ENCODE measurements at places on chromosomes 13 and 19.
A peak's percentile ranks its signal among the peaks of the same experiment; 100 is the strongest.

DNA sequence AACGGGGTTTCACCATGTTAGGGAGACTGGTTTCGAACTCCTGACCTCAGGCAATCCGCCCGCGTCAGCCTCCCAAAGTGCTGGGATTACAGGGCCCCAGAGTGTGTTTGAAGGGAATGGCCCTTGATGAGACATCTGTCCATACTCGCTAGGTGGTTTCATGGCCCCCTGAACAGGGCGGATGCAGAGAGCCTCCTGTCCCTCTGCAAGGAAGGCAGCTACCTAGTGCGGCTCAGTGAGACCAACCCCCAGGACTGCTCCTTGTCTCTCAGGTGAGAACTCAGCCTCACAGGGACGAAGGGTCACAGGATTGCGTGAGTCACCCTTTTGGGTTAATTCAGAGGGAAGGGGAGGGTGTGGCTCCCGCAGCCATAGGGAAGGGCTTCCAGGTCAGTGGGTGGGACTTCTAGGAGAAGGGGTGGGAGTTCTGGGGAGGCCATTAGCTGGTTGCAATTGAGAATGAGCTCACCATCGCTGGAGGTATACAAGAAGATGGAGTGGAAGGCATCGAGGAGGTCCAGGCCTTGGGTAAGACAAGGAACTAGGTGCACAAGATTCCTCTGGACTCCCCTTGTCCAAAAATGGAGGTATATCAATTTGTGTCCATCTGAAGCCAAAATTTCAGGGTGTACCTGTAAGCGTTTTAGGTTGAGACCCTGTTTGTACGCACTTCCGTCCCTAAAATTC is 9.2 kb downstream of the SHD start:
- no peak for DNase-seq

DNA sequence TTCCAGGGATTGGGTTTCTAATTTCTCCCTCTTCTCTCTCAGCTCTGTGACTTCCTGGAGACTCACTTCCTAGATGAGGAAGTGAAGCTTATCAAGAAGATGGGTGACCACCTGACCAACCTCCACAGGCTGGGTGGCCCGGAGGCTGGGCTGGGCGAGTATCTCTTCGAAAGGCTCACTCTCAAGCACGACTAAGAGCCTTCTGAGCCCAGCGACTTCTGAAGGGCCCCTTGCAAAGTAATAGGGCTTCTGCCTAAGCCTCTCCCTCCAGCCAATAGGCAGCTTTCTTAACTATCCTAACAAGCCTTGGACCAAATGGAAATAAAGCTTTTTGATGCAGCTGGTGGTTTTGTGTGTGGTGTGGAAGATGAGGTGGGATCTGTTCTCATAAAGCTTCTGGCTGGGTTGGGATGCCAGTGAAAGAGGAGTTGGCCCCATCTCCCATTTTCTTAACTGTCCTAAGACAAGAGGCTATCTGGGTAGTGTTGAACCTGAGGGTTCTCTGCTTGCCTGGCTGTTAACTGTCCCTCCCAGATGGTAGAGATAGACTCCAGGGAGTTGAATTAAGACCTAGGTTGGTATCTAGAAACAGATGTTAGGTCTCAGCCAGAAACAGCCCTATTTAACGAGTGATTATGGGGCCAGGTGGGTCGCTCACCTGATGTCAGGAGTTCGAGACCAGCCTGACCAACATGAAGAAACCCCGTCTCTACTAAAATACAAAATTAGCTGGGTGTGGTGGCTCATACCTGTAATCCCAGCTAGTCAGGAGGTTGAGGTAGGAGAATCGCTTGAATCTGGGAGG is 1.6 kb downstream of the FTL start:
- DNase-seq = peak; percentile 59

- no peak for DNase-seq
Measured at GRCh38 chr19:10262771-10263170, 8.1 kb upstream of the ICAM1 start.

- DNase-seq = no peak
Measured at GRCh38 chr13:113152691-113152983, 5.8 kb upstream of the PROZ start.

DNA sequence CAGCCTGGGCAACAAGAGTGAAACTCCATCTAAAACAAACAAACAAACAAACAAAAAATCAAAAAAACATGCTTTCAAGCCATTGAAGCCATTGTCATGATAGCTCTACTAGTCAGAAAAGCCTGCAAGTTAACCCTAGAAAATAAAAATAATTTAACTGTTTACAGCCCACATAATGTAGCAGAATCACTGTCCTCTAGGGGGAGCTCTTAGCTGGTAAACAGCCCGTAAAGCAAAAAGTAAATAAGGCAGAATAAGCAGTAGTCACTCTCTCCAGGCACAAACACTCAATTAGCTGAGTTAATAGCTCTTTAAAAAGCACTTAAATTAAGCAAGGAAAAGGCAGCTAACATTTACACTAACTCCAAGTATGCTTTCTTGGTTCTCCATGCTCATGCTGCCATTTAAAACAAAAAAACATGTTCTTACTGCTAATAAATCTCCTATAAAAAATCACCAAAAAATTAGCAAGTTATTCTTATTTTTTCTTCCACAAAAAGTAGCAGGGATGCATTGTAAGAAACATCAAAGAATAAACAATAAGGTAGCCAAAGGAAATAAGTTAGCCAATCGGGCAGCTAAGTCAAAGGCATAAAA is 11.3 kb downstream of the LILRB4 start:
- DNase-seq = peak; percentile 82

- DNase-seq = no peak
Measured at GRCh38 chr19:45954156-45954555, 19.5 kb downstream of the NOVA2 start.

- DNase-seq = no peak
Measured at GRCh38 chr13:72751220-72751619, 23.5 kb downstream of the BORA start.

- DNase-seq = no peak
Measured at GRCh38 chr19:28980236-28980868, 232.6 kb downstream of the UQCRFS1 start.

DNA sequence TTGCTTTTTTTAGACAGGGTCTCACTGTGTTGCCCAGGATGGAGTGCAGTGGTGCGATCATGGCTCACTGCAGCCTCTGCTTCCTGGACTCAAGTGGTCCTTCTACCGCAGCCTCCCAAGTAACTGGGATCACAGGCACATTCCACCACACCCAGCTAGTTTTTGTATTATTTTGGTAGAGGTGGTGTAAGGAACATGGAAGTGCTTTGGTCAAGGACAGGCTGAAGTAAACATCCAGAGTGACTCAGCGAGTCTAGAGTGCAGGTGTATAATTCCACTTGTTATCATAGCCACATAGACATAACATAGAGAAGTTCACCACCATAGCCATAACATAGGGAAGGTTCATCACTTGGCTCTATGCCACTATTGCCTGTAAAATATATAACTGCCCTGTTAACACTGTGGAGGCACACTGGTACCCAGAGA is 98.6 kb downstream of the RBM26 start:
- DNase-seq = no peak

GRCh38 chr19:1540365-1540925 is 16.6 kb downstream of the PLK5 start:
- no peak for DNase-seq

GRCh38 chr19:7851623-7852500 is 21.8 kb downstream of the EVI5L start:
- DNase-seq = no peak

DNA sequence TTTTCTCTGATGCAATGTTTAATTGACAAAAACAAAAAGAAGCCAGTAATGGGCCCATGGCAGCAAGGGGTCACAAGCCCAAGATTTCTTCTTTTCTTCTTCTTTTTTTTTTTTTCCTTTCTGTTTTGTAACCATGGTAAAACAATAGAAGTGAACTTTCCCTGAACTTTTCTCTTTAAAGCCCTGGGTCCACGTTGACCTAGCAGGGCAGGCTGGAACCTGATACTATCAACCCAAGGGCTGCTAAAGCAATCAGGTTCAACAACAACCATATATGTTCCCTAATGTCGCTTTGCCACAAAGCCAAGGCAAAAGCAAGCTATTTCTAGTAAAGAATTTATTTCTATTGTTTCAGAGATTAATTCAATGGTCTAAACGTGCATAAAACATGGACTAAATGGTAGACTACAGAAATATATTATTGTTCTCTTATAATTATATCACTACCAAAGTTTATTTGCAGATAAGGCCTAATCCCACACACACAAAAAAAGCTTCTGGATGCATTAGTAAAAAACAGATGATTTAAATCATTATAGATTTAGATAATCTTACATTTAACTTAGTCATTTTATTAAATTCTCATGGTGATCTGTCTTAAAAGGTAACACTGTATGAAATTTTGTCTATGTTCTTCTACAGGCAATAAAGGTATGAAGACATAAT is 153.9 kb downstream of the DACH1 start:
- no peak for DNase-seq

DNA sequence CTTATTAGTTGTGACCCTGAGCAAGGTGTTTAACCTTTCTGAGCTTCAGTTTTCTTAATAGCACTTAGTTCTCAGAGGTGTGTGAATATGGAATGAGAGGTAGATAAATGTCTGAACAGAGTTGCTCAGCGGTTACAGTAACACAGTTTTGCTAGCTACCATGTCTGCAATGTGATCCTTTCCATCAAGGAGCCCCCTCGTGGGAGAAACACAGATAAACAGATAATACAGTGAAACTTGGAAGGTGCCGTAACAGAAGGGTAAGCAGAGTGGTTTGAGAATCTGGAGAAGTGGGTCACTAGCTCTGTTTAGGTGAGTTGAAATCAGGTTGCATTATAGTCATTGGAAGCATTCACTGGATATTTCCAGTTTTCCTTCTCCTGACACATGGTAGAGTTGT is 38.9 kb downstream of the IRS2 start:
- DNase-seq = no peak

DNA sequence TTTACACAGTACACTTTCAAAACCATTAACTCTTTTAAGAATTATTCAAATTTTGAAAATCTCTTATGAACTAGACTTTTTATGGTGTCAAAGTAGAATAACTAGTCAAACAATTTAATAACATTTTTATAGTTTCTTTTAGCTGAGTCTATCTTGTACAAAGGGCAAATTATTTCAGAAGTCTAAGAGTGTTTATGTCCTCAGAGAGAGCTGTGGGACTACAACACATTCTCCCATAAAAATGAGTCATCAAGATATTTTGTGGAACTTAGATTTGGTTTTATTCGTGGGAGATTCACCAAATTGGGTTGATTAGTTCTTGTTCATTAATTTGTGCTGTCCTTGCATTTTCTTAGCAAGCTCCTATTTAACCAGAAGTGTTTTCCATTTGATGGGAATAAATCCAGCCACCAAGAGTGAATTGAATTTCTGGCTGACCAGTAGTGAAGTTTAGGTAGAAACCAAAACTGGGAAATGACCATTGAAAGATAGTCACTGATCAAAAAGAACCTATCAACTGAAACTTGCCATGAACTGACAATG is 291.0 kb downstream of the DLEU7 start:
- no peak for DNase-seq

DNA sequence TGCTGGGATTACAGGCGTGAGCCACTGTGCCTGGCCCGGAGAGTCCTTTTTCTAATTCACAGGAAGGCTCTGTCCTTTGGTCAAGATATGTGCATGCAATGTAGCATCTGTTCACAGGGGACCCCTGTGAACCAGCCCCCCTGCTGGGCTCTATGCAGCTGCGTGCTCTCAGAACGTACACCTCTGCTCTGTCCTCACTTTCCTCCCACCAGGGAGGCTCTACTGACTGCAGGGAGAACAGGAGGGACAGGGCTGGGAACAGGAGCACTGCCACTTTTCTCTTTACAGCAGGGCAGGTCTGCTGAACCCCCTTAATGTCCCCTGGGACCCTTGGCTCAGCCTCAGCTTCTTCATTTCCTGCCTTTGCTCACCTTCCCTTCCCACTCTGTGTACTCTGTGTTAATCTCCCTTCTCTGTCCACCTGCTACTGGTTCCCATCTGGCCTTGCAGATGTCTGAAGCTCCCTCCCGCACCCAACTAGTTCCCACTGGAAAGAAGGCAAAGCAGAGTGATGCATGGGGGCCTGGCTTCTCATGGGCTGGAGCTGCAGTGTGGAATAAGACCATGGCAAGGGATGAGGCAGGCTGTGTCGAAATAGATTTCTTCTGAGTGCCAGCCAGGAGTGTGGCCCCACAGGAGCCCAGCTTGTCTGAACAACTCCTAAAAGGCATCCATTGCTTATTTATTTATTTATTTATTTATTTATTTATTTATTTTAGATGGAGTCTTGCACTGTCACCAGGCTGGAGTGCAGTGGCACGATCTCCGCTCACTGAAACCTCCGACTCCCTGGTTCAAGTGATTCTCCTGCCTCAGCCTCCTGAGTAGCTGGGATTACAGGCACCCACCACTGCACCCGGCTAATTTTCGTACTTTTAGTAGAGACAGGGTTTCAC is 7.2 kb downstream of the ADGRE2 start:
- DNase-seq = no peak

DNA sequence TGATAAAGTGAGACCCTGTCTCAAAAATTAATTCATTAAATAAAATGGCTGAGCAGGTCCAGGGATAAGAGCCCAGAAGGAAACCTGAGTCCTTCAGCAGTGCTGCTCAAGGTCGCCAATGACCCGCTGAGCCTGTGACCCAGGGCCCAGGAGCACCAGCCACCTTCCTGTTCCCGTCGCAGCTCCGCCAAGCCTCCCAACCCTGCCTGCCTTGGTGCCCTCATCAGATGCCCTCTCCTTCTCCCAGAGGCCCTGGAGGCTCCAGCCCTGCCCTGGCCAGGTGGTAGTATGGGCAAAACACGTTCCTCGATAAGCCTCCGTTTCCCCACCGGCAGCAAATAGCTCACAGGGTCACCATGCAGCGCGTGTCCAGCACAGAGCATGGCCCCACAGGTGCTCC is 2.6 kb downstream of the REXO1 start:
- DNase-seq = no peak

DNA sequence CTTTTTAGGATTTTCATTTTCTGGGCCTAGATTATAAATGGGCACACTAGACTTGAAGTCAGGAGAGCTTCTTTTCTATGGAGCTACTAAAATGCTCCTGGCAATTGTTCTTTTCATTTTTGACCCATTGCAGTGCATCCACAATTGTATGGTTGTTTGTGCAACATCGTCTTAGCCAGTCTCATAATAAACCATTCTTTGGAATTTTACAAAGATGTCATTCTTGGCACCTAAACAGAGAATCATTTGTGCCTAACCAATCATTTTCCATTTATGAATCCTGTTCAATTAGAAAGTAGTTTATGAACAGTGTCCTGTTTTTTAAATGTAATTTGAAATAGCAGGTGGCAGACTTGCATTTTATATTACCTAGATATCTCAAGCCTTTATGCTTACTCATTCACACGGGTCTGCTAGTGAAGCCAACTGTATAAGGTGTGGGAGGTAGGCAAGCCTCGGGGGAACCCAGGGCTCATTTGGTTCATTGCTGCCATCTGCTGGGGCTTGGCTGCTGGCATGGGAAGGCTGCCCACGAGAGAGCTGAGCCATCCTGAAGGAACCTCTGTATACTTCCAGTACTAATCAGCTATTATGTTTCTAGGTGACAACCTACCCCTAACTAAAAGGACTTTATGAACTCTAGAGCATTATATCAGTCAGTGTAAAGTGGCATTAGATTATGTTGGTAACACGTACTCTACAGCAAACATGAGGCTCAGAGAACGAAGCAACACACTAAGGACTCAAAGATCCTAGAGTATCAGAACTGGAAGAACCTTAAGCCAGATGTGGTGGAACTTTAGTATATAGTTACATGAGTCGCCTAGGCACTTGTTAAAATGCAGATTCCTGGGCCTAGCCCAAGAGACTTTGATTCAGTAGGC is 60.0 kb downstream of the TPT1 start:
- DNase-seq = peak; percentile 66
